ENCODE measurements at places on chromosomes 1 and 21.

- no peak for DNase-seq
These were observed 97.6 kb downstream of the NAV1 start for GRCh38 chr1:201636510-201636971.

GRCh38 chr1:186492531-186493291 is 31.8 kb upstream of the PDC start:
- no peak for DNase-seq

- no peak for DNase-seq
These were observed 540.1 kb upstream of the RGS18 start for GRCh38 chr1:191618181-191618580.

DNA sequence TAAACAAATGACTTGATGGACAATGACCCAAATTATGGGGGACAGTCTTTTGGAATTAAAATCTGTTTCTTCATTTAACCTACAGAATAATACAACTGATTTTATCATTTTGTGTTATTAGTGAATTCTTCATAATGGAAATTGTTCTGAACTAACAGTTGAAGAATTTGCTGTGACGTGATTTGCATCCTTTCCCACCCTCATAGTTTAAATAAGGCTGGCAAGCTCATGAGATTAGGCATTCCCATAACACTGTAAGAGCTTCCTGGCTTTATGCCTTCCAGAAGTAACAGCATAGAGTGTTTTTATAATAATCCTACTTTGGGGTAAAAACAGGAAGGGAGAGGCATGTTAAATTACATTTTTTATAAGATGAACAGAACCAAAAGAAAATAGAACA is 95.7 kb downstream of the ATP6V1G3 start:
- no peak for DNase-seq

- no peak for DNase-seq
These were observed 16.3 kb downstream of the SPATA46 start for GRCh38 chr1:162360237-162360873.

- DNase-seq = no peak
These were observed 74.1 kb upstream of the DYNLT5 start for GRCh38 chr1:66678146-66678545.

DNA sequence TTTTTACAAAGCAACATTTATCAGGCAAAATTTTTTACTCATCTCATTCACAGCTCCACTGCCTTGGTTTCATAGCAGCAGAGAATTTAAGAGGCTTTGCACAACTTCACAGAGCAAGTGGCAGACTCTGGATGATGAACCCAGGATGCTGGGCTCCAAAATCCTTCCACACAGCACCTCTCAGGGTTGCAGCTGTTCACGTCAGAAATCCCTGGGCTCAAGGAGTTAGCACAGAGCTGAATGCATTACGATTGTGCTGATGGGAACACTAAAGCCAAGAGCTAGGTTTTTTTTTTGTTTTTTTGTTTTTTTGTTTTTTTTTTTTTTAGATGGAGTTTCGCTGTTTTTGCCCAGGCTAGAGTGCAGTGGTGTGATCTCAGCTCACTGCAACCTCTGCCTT is 2.4 kb upstream of the HTR6 start:
- DNase-seq = no peak

GRCh38 chr1:51044834-51045233 is 57.2 kb upstream of the C1orf185 start:
- no peak for DNase-seq

- no peak for DNase-seq
These were observed 9.9 kb upstream of the ATG4C start for GRCh38 chr1:62774006-62774405.

DNA sequence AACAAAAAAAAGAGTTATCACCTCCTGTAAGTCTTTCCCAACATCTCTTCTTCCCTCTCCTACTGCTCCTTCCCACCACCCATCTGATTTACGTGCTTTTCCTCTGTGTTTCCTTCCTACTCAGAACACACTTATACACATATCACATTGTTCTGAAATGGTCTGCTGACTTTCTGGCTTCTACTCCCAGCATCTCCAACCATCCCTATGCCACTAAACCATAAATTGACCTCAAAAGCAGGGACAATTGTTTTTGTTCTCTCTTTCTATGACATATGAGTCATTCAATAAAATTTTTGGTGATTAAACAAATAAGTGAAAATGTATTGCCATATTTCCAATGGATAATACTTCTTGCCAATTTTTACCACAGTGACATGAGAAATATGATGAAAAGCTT is 8.2 kb downstream of the GOLPH3L start:
- DNase-seq = no peak

DNA sequence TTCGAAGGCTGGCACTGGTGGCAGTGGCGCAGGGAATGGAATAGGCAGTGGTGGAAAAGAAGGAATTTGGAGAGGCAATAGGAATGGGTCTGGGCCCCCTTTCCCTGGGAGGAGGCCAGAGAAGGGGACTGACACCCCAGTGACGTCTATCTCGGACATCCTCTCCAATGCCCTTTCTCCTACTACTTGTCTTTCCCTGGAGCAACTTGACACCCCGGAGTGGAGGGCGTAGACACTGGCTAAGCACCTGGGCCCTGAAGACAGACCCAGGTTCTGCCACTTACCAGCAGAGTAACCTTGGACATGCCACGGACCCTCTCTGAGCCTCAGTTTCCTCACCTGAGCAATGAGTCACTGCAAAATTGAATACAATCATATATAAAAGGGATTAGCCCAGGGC is 86.8 kb downstream of the CAMK2N1 start:
- DNase-seq = no peak

GRCh38 chr1:39540504-39541031 is 36.0 kb downstream of the PABPC4 start:
- no peak for DNase-seq

- no peak for DNase-seq
These were observed 47.1 kb downstream of the SSX2IP start for GRCh38 chr1:84643183-84643582.

GRCh38 chr1:32411261-32411660 is 17.0 kb upstream of the BSDC1 start:
- no peak for DNase-seq

DNA sequence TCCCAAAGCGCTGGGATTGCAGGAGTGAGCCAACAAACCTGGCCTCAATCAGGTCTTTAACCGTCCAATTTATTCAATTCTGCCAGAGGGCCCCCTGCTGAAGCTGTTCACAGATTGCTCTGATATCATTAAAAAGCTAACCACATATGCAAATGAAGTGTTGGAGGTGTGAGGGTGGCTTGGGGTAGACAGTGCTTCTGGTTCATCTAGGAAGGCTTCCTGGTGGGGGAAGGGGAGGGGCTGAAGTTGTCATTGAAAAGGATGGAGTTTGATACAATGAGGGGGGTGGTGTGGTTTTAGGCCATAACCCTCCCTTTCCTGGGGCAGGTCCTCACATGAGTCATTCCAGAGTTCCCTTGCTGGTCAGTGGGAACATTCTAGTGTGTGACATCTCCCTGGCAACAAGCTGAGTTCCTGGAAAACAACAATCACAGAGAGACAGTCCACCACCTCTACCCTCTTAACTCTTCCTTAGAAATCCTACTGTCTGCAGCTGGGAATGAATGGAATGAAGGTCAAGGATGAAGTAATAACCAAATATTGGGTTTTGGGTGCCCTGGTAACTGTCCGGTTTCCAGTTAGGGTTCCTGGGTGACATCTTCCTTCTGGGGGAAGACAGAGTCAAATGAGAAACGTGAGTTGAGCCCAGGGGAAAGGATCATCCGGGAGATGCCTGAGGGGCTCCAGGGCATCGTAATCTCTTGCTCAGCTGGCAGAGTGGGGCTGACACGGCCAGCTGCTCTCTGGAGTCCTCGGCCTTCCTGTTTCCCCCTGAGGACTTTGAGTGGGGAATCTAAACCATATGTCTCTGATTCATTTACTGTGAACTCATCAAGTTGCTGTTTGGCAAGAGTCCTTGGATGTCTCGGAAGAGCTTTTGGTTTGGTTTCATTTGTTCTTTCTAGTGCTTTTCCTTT is 32.2 kb downstream of the BATF3 start:
- DNase-seq = no peak

GRCh38 chr1:53281133-53281532 is 42.8 kb upstream of the MAGOH start:
- no peak for DNase-seq

GRCh38 chr1:154442006-154442740 is 37.0 kb downstream of the IL6R start:
- no peak for DNase-seq

- DNase-seq = no peak
These were observed 1.1 kb downstream of the DPYD start for GRCh38 chr1:97919585-97920261.

DNA sequence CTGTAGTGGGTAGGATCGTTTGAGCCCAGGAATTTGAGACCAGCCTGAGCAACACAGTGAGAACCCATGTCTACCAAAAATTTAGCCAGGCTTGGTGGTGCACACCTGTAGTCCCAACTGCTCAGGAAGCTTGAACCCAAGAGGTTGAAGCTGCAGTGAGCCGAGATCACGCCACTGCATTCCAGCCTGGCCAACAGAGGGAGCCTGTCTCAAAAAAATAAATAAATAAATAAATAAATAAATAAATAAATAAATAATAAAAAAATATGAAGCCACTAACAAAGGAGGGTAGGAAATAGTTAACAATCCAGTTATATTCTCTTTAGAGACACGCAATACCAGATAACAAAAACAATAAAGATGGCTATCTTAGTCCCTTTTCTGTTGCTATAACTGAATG is 11.9 kb upstream of the CBR3 start:
- no peak for DNase-seq

DNA sequence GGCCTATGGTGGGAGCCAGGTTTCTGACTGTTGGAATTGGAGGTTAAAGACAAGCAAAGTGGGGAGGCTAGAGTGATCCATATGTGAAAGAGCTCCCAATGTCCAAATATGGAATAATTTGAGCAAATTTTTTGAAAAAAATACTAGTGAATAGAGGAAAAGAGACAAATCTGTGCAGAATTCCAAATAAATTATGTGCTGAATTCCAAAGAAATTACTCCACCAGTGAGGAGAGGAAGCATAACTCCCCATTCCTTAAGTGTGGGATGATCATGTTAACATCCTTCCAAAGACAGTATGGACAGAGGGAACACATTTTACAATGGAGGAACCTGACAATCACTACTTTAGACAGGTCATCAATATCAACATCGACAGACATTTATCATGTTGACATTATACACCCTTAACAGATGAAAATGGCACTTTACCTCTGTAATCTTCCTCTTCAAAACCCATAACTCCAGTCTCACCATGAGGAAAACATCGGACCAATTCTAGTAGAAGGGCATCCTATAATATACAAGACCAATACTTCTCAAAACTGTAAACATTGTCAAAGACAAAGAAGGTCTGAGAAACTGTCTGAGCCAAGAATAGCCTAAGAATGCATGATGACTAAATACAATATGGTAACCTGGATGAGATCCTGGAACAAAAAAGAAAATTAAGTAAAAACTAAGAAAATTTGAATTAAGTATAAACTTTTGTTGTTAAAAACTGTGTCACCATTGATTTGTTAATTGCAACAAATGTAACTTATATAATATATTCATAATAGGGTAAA is 71.5 kb upstream of the RGS4 start:
- no peak for DNase-seq

DNA sequence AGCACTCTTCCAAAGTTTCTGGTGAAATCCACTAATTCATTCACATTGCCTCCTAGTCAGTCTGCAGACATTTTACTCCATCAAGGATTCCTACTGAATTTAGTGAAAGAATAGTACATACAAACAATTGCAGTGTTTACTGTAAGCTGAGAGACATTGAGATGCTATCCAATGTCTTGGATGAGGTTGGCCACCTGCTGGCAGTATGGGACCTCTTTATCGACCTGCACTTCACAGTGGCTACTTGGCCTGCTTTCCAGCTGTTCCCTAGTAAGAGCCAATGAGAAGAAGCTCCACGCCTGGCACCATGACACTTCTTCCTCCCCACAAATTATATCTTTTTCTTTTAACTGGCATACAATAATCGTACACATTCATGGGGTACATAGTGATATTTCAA is 51.5 kb upstream of the LRIF1 start:
- no peak for DNase-seq

- no peak for DNase-seq
These were observed 35.4 kb upstream of the ENAH start for GRCh38 chr1:225688345-225688744.

DNA sequence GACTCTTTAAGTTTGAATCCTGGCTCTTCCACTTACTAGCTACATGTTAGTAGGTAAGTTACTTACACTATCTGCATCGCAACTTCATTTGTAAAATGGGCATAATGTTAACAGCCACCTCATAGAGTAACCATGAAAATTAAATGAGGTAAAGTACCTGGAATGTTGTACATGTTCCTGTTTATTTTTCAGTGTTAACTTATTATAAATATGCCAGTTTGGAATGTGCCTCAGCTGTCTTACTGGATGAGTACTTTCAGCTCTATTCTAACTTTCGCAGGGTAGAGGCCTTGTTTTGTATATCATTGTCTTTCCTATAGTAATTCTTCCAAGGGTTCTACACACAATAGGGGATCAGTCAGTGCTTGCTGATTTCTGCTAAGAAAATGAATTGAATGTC is 167.4 kb downstream of the DUSP10 start:
- DNase-seq = no peak

GRCh38 chr1:200896531-200897196 is 2.0 kb downstream of the INAVA start:
- DNase-seq = no peak

DNA sequence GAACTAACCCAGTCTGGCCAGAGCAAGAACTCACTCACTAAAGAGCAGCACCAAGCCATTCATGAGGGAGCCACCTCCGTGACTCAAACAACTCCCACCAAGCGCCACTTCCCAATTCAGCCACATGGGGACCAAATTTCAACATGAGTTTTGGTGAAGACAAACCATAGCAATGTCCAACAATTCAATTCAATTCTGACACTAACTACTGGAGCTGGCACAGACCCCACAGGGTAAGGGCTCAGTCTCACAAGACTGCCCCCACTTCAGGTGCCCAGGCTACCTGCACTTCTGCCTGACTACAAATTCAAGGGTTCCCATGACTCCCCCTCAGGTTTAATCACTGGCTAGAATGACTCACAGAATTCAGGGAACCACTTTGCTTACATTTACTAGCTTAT is 48.8 kb upstream of the RAP1A start:
- peak; percentile 9 for DNase-seq

DNA sequence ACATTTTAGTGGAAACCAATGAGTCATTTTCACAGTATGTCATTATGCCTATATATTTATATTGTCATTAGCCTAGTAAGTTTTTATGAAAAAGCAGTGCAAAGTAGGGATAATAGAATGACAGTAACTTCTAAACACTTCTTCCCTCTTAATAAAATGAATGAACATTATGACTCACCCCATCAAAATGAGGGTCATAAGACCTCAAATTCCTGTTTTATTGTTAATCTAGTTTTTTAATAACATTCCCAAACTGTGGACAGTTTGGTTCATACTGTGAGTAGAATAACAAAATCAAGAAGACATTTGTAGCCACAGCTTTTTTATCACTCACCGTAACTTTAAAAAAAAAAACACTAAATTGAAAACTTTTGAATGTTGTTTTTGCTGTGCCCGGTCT is 160.5 kb downstream of the LRRC40 start:
- DNase-seq = no peak

- no peak for DNase-seq
These were observed 85.9 kb upstream of the EDEM3 start for GRCh38 chr1:184840596-184840995.

Measured in activated T-helper 9 cell treated with anti-CD3 and anti-CD28 coated beads, Interleukin-2, amount 50 U/mL, for 16 hours (primary cell).